ENCODE measurements at places on chromosomes 16 and 17.

GRCh38 chr17:3635474-3636153 lies 436 bp downstream of the SHPK start:
- no peak for DNase-seq

DNA sequence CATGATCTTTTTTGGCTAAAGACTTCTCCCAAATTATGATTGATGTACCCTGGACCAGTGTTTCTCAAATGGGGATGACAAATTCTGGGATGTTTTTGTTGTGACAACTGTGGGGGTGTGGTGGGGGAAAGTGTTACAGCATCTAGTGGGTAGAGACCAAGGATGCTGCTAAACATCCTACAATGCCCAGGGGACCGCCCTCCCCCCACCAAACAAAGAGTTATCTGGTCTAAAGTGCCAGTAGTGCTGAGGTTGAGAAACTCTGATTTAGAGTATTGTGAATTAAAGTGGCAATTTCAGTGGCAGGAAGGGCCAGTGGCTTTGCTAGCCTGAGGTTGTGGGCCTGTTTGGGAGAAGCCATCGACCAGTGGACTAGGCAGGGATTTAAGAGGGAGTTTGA lies 33.3 kb downstream of the SLC47A2 start:
- DNase-seq: no peak

DNA sequence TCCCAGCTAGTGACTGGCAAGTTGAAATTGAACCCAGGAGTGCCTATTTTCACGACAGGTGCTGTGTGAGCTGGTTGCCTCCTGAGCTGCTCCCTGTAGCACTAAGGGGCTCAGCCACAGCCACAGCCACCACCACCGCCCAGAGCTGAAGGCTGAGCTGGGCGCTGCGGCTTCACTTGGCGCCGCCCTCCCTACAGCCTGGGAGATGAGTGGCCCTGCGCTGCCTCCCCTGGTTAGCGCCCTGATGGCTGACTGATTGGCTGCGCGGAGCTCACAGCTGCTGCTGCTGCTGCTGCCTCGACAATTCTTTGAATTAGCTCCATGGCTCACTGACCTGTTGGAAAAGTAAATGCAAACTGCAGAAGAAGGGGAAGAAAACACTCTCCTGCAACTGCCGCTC lies 91.8 kb upstream of the TMEM132E start:
- DNase-seq: peak; percentile 41

DNA sequence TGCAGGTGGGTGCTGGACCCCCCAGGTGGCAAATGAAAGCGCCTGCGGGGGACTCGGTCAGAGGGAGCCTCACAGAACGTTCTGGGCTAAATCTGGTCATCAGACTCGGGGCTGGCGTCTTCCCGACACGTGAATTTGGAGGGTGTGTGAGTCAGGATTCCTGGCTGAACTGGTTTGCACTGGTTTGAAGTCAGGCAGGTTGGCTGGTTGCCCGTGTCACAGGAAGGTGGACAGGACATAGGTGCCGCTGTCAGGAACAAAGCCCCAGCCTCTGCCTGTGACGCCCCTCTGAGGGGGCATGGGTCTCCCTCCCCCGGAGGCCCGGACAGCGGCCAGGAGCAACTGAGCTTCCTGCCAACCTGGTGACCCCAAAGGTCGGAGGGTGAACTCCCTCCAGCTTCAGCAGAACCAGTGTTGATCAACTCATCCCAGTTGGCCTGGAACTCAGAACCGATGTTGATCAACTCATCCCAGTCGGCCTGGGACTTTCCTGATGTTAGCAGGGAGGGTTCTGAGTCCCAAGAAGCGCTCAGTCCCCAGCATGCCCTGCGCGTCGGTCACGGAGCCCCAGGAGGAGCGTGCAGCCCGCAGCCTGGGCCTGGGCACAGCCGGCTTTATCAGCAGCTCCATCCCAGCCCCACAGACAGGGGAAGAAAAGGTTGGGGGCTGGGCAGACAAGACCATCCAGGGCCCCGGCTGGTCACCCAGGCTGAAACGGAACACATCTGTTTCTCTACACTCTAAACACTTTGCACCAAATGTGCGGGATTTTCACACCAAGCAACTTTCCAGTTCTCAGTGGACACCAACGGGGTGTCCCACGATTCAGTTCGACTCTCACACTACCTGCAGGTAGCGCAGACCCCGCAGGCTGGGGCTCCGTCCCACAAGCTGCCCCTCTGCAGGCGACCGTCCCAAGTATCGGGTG lies 14.4 kb upstream of the METRNL start:
- DNase-seq: no peak

DNA sequence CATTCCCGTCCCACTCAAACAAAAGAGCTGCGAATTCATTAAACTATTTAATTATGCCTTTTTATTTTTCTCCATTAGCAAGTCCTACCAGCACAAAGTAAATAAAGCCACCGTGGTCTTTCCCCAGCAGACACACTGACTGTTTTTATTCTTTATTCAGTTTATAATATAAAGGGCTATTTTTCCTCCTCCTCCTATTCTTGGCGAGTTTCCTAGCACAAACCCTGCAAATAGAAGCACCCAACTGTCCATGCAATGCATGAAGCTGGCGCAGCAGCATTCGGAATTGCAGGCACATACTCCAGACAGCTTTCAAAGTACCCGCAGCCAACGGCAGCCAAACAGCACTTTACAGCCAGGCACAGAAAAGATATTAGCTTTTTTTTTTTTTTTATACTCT lies 583.4 kb upstream of the PSMD7 start:
- no peak for DNase-seq

DNA sequence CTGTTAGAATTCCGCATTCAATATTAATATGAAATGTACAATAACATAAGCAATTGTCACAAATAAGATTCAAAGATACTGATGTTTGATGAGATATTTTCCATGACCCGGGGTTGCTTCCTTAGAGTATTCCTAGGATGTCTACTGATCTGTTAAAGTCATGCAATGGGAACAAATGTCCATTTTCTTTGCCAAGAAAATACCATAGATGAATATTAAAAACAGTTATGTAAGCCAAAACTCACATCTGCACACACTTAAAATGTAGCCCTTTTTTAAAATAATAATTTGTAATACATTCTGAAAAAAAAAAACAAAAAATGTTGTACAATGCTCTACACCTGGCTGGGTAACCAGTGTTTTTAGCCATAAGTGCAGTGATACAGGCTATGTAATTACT lies 259.4 kb upstream of the AXIN2 start:
- DNase-seq: no peak

- no peak for DNase-seq
Observed at GRCh38 chr16:52837251-52837650, 215.4 kb downstream of the CHD9NB start.

DNA sequence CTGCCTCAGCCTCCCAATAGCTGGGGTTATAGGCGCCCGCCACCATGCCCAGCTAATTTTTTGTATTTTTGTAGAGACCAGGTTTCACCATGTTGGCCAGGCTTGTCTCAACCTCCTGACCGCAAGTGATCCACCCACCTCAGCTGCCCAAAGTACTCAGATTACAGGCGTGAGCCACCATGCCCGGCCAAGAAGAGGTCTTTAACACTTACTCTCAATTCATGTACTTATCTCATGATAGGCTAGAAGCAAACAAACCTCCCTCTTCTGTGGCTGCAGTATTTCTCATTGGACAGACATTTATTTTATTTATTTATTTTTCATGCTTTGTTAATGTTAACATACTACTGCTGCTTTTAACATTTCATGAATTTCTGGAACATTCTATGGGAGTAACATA lies 7.0 kb upstream of the NT5C start:
- DNase-seq: no peak

GRCh38 chr16:74720579-74720978 lies 19.9 kb upstream of the MLKL start:
- DNase-seq: no peak

DNA sequence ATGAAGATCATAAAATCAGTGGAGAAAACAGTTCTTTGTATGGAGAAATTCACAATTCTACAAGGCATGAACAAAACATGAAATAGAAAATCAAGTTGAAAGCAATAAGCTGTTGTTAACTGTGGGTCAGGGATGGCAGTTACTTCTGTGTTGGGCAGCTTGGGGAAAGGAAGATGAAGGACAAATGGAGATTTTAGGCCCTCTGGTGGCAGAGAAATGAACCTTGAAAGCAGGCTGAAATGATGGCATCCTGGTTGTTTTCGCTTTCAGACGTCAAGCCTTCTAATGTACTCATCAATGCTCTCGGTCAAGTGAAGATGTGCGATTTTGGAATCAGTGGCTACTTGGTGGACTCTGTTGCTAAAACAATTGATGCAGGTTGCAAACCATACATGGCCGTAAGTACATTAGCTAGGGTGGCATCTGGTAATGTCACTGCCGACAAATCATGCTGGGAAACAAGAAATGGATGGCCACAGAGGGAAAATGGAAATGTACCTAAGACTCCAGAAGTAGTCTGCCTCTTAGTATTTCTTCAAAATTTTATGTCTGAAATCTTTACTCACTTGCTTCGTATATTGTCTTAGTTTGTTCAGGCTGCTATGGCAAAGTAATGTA lies 108.9 kb downstream of the MAP2K6 start:
- DNase-seq: no peak

DNA sequence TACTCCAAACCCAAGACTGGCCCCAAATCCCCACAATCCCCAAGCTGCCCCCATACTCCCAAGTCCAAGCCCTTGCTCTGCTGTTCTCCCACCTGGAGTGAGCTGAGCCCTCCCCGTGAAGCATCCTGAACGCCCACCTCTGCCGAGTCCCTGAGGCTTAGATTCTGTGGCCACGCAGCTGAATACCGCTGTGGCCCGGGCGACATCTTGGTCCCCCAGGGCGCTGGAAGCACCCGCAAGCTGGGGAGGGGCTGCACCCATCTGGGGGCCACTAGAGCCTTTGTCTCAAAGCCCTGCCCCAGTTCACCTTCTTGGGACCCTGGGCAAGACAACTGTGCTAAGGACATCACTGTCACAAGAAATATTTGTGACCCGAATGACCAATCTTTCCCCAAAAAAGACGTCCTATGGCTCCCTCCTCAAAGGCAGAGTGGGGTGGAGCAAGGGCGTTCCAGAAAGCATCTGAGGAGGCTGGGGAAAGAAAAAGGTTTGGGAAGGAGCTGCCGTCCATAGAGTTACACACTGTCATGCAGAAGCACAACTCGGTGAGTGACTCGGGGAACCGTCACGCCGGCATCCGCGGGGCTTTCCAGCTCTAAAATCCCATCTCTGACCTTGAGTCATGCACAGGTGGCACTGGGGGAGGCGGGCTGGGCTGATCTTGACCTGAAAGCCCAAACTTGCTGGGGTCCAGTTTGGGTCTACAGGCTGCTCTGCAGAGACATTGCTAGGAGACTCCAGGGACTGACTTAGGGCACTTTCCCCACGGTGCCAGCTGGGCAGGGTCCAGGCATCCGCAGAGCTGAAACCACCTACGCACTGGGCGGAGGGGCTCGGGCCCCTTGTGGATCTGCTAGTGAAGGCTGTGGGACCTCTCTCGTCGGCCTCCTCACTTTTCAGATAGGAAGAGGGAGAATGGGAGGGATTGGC lies 6.6 kb downstream of the PTX4 start:
- no peak for DNase-seq

DNA sequence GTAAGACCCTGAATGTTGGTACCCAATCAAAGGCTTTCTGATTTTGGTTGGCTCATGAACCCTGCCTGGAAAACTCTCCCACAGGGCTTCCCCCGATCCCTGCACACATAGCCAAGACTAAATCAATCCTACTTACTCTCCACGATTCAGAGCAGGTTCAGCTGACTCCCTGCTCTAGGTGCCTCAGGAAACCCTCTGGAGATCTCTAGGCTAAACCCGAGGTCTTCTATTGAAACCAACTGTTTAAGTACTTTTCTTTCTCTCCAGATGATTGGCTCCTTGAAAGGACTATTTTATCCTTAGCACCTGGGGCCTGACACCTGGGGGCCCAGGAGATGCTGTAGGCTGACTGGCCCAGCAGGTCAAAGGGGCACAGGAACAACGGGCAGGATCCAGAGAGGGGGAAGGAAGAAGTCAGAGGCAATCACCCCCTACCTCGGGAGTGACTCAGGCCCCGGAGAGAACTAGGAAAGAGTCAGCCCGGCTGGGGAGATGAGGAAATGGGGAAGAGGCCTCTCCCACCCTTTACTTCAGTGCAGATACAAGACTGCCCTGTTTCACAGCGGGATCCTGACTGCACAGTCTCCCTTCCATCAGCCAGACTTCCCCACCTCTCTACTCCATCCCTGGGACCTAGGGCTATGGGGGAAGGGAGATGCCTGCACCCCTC lies 2.0 kb downstream of the TBC1D10B start:
- no peak for DNase-seq

GRCh38 chr16:58855291-58855863 lies 121.3 kb upstream of the GOT2 start:
- DNase-seq: no peak

- DNase-seq: no peak
Observed at GRCh38 chr17:78974635-78975591, 4.8 kb downstream of the LGALS3BP start.

GRCh38 chr17:78409191-78409928 lies 30.9 kb downstream of the PGS1 start:
- DNase-seq: no peak

- no peak for DNase-seq
Observed at GRCh38 chr16:79132701-79133100, 467.8 kb downstream of the MAF start.

DNA sequence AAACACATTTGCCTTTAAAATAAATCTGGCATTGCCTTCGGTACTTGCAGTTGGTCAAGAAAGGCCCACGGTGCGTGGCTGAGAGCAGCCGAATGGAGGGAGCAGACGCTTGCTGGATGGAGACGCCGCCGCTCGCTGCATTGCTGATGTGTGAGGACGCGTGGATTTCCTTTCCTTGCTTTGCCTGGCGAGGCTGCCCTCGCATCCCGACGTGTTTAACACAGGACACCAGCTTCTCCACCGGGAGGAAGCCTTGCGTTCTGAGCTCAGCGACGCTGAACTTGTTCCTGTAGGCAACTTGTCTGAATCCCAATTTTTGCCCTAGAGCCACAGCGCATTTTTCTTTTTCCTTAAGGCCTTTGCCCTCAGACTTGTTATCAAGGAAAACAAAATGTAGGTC lies 45.8 kb downstream of the COX4I1 start:
- DNase-seq: no peak

- DNase-seq: no peak
Observed at GRCh38 chr16:28924399-28924761, 658 bp downstream of the RABEP2 start.

DNA sequence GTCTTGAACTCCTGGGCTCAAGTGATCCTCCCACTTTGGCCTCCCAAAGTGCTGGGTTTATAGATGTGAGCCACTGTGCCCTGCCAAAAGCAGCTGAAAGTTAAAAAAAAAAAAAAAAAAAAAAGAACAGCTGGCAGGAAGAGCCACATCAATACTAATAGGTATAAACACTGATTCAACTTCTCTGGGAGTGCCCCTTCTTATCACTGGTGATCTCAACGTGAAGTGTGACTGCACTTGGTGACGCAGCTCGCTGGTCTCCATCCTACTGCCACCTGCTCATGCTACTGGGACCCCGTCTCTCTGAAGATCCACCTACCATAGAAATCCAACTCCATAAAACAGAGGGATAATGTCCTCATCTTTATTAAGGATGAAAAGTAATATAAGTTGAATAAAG lies 40.8 kb downstream of the RNF157 start:
- no peak for DNase-seq

DNA sequence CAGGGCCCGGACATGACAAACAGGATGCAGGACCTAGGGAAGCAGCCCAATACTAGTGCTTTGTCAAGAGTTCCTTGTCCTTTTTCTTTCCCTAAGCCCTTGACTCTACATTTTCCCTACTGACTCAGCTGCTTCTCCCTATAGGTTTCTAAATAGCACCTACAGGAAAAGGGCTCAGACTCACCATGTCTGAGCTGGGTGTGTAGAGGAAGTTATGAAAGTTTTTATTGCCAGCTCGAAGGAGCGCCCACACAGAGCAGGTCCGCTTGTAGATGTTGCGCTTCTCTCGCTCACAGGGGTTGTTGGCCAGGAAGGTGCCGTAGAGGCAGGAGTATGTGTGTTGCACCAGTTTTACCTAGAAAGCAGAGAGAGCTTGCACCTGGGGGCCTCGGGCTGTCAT lies 10.6 kb downstream of the MTMR4 start:
- DNase-seq: no peak

Data from WTC11 (cell line).